ENCODE measurements at places on chromosomes 1 and 21.

DNA sequence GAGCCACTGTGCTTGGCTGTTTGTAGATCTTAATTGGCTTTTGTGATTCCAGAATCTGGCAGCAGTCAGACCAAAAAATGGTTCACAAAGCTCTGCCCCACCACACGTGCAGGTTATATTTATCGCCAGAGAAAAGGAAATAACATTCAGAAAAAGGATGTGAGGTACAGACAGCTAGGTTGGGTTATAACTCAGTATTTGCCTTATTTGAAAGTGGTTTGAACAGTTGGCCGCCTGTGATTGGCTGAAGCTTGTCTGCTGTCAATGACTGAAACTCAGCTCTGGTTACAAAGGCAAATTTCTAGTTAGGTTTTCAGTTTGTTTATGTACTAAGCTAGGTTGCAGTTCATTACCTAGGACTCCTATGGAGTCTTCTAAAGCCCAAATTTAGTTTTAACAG lies 9.6 kb downstream of the SH3BGR start:
- no peak for DNase-seq

- DNase-seq, result no peak
Observed at GRCh38 chr1:113835686-113836290, 23.5 kb upstream of the RSBN1 start.

DNA sequence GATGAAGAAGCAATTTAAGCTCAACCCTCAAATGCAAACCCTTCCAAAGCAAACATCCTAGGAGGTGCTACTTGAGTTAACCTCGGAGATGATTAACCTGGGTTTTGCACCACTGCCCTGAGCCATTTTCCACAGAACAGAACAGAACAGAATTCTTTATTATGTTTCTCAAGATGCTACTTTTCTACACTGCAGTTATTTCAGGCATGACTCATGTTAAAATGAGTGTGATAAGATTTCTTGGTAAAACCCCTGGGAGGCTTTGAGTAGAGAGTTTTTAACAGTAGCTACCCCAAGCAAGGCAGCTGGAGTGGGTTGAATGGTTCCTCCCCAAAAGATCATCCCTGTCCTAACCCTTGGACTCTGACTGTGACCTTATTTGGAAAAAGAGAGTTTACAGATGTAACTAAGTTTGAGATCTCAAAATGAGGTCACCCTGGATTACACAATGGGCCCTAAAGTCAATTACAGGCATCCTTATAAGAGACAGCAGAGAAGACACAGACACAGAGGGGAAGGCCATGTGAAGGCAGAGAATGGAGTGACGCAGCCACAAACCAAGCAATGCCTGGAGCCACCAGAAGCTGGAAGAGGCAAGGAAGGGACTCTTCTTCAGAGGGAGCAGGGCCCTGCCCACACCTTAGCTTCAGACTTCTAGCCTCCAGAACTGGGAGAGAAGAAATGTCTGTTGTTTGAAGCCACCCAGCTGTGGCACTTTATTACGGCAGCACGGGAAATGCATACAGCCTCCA lies 153.4 kb downstream of the ETS2 start:
- DNase-seq, result no peak

GRCh38 chr1:169680377-169681019 lies 30.9 kb downstream of the SELL start:
- DNase-seq, result peak; percentile 62

DNA sequence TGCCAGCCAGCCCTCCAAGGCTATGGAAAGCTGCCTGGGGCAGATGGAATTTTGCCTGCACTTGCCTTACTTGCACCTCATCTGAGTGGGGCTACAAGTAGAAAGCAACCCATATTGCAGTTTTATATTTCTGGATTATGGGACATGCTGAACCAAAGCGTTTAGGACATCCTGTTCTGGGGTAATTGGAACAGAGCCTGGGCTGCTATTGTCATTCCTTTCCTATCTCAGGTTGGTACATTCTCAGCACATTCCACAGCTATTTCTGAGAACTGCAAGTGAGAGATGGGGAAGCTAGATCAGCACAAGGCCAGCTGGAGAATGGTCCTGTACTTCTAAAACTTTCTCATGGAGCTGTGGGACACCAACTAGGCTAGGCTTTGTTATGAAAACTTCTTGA lies 713.8 kb downstream of the KCNT2 start:
- DNase-seq, result no peak

- no peak for DNase-seq
Observed at GRCh38 chr1:1121611-1122077, 5.8 kb upstream of the C1orf159 start.

GRCh38 chr1:9590945-9591668 lies 2.4 kb downstream of the TMEM201 start:
- DNase-seq, result no peak

DNA sequence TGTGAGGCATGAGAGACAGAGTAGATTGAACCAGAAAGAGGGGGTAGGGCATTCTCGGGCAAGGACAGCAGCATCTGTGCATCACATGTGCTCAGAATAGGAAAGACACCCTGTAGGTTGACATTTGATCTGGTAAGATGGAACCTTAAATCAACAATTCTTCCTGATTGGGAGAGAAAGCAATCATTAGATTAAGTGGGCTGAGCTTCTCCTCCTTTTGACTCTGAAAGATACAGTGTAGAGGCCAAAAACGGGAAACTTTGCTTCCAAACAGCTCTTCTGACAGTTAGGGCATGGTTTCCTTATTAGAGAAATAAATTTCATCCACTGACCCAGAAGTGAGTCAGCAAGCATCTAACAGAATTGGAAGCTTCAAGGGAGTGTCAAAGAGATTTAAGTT lies 9.7 kb downstream of the KIF14 start:
- DNase-seq, result no peak

DNA sequence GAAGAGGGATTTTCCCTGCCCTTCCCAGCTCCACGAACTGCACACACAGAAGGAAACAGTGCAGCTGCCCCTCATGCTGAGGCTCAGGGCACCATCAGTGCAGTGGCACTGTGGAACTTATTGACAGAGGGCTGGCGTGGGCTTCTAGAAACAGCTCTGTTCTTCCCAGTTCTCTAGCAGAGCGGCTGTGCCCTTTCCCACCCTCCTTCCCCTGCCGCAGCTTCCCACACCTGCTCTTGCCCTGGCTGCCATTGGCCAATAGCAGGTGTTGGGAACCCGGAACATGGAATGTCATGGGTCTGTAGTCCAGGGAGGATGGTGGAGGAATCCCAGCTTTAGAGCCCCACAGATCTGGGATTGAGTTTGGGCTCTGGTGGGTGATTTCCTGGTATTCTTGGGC lies 343.8 kb downstream of the RPS6KC1 start:
- no peak for DNase-seq

DNA sequence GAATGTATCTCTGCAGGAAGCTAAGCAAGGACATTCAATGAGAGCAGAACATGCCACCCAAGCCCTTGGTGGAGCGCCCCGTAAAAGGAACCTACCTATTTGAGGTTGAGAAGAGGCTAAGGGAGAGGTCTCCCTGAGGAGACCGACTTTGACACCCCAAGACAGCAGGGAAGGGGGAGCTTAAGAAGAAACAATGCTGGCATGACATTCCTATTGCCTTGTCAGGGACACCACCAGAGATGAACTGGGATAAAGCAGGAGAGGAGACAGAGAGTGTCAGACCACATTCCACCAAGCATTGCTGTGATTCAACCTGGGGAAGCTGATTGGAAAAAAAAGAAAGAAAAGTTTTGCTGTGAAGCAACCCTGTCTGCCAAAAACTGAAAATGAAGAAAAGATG lies 13.3 kb upstream of the S100A2 start:
- DNase-seq, result no peak

GRCh38 chr1:52567943-52568342 lies 15.1 kb upstream of the TUT4 start:
- no peak for DNase-seq

DNA sequence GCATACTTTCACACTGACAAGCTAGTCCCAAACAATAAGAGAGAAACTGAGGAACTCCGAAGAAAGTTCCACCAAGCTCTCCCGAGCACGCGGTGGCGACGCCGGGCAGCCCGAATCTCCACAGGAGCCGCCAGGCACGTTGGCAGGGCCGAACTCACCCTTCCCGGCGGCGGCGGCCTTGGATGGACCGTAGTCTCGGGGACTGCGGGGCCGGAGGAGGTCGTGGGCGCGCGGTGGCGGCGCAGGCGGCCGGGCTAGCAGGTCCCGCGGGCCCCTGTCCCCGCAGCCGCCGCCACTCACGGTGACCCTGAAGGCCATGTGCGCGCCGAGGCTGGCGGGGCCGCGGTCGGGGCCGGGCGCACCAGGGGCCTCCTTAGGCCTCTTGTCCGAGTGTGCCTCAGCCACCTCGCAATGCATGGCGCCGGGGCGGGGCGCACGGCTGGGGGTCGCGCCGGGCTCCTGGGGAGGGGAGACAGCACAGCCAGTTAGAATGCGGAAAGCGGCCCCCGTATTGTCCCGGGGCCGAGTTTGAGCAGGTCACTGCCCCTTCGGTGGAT lies 1.2 kb downstream of the GLIS1 start:
- DNase-seq, result no peak

DNA sequence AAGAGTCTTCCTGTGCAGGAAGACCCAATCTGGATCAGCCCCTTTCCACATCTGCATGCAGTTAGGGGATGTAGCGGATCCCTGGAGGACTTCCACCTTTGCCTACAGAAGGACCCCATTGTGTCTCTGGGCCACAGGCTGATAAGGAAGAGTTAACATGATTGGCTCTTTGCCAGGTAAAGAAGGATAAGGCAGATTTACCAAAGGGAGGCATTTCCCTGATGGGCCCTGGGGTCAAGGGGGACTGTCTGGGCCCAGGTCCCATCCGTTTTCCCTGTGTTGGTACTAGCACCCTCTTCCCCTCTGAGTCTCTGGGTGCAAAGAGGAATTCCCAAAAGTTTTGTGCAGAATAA lies 29.1 kb downstream of the SLC26A9 start:
- no peak for DNase-seq

GRCh38 chr1:40583980-40584379 lies 52.5 kb downstream of the ZNF684 start:
- no peak for DNase-seq

DNA sequence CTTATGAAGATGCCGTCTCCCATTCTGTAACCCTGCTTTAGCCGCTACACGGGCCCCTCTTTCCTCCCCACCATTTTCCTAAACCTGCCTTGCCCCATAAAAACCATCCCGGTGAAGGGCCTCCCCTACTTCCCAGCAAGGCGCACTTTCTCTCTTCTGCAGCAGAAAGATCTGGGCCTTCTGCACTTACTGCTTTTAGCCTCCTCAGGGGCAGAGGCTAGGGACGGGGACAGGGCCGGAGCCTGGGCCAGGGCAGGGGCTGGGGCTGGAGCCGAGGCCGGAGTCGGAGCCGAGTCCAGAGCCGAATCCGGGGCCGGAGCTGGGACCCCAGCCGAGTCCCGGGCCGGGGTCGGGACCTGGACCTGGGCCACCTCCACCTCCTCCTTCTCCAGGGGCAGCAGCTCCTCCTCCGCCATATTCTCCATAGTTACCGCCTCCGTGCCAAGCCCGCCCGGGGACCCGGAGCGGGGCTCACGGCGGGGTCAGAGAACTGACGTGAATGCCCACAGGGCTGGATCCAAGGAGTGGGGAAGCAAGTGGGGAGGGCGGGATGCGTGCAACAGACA lies 382 bp downstream of the TRMT1L start:
- DNase-seq, result no peak

DNA sequence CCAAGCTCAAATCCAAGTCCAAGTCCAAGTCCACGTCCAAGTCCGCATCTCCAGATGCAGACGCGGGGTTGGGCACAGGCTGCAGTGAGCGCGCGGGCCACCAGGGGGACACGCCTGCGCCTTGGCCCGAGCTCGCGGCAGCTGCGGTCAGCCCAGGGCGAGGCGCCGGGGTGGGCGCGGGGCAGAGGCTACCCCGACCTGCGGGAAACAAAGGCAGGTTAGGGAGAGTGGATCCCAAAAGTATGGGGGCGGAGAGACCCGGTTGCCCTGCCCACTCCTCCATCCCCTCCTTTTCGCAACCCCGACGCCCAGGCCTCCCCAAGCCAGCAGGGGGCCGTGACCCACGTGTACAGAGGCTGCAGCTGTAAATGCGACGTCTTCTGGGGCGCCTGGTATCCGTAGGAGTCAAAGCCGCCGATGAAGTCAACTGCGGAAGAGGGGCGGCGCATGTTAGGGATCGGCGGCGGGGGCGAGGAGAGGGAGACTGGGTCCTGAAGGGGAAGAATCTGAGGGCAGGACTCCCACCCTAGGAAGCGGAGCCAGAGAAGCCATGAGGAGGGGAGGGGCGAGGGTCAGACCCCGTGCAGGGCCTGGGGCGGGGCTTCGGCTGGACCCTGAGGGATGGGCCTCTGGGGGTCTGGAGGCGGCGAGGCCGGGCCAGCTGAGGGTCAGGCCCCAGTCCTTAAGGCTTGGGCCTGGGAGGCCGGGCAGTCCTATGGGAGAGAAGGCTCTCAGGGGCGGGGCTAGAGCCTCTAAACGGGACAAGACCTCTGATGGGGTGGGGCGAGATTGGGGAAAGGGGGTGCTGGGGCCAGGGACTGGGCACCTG lies 58.0 kb downstream of the NKAIN1 start:
- DNase-seq, result peak; percentile 46

All from stimulated activated CD4-positive, alpha-beta T cell treated with anti-CD3 and anti-CD28 coated beads, Interleukin-12 subunit alpha, Interleukin-12 subunit beta, amount 100 ng/mL, for 4 hours (primary cell).